ENCODE measurements at places on chromosomes 2 and 18.

GRCh38 chr2:10132043-10132575 lies 9.6 kb downstream of the RRM2 start:
- DNase-seq, result no peak
- H3K27ac ChIP-seq, result no peak overlapping the region
- no peaks in the 10 kb centered on the region for H3K27me3 ChIP-seq
- H3K4me3 ChIP-seq, result no peak overlapping the region

DNA sequence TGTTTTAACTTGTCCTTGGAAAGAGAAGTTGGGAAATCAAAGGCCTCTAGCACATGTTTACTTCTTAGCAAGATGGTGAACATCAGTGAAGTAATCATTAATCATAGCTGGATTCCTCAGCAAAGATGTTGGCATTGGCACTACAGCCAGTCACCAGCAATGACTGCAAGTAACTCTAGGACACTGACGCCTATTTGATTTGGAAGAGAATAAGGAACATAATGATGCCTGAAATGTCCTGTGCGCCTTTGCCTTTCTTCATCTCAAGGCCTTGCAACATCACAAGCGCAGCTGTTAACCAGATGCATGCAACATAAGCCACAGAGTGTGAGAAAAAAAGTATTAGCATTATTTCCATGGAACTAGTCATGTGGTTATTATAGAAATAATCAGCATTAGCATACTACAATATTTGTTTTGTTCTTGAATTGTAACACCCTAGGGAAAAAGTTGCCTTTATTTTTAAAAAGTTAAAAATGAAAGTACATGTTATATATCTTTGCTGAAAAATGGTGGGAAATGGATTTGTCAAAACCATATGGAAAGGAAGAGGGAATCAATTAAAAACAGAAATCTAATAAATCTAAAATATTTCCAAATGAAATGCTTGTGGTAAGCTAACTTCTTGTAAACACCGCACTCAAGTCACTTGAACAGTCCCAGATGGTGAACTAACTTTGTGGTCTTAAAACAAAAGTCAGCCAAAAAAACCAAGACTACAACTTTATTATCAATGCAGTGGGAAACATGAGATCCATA lies 55.6 kb downstream of the THADA start:
- H3K36me3 ChIP-seq, result no peaks in the 10 kb centered on the region
- DNase-seq, result no peak
- H3K4me3 ChIP-seq, result no peak overlapping the region
- H3K27ac ChIP-seq, result no peak overlapping the region
- no peaks in the 10 kb centered on the region for H3K27me3 ChIP-seq

DNA sequence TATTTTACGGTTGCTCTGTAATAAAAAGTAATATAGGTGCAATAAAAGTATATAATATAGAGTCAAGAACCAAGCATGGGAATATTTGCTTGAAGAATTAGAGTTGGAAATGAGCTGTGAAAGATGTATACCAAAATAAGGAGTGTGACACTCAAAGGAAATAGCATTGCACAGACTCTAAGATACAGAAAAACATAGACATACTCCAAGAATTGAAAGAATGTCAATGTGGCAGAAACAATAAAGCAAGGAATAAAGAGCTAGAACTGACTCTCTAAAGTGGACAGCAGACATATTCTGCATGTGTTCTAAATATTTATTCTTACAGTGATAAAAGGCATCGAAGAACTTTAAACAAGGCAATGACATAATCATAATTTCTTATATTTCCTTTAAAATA lies 561.1 kb upstream of the SETBP1 start:
- H3K27ac ChIP-seq, result no peak overlapping the region
- H3K27me3 ChIP-seq, result no peaks in the 10 kb centered on the region
- no peaks in the 10 kb centered on the region for H3K4me1 ChIP-seq
- DNase-seq, result no peak
- no peaks in the 10 kb centered on the region for H3K36me3 ChIP-seq

DNA sequence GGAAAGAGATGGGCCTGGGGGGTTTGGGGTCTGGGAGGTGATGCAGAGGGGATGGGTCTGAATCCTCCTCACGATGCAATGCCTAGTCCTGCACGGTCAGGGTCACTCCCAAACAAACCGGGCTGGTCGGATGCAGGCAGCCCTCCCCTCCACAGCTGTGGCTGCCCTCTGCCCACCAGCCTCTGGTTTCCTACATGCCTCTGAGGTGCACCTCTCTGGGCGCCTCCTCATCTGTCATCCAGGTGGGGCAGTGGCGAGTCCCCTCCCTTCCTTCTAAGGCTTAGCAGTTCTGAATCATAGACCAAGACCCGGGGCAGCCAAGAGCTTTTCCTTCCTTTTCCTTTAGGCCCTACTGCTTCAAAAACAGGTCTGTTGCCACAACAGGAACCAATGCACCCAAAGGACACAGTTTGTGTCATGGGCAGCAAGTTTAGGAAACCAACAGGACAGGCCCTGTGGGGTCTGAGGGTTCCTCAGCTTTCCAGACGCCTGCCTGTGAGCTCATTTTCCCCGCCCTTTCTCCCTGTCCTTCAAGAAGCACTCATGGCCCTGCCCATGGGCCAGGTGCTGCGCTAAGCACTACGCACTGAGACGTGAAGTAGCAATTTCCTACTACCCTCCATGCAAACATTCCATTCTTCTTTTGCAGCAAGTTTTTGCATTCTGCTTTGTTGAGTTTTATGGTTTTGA lies 6.5 kb upstream of the MAL start:
- no peak overlapping the region for H3K4me3 ChIP-seq
- peaks cover 4% of the 10 kb centered on the region for H3K27me3 ChIP-seq
- H3K4me1 ChIP-seq, result no peaks in the 10 kb centered on the region
- no peak for DNase-seq
- no peaks in the 10 kb centered on the region for H3K36me3 ChIP-seq

GRCh38 chr2:78780256-78780655 lies 245.2 kb upstream of the REG3G start:
- H3K27ac ChIP-seq, result peak overlapping the region; percentile 54
- DNase-seq, result peak; percentile 30
- no peaks in the 10 kb centered on the region for H3K36me3 ChIP-seq
- H3K4me1 ChIP-seq, result peaks cover 6% of the 10 kb centered on the region

GRCh38 chr18:23784832-23785245 lies 95.6 kb downstream of the LAMA3 start:
- no peaks in the 10 kb centered on the region for H3K4me1 ChIP-seq
- DNase-seq, result peak; percentile 44
- no peak overlapping the region for H3K4me3 ChIP-seq

- no peaks in the 10 kb centered on the region for H3K36me3 ChIP-seq
- no peak overlapping the region for H3K4me3 ChIP-seq
- no peak for DNase-seq
- H3K27ac ChIP-seq, result no peak overlapping the region
Measured at GRCh38 chr2:525611-526010, 151.6 kb downstream of the TMEM18 start.

DNA sequence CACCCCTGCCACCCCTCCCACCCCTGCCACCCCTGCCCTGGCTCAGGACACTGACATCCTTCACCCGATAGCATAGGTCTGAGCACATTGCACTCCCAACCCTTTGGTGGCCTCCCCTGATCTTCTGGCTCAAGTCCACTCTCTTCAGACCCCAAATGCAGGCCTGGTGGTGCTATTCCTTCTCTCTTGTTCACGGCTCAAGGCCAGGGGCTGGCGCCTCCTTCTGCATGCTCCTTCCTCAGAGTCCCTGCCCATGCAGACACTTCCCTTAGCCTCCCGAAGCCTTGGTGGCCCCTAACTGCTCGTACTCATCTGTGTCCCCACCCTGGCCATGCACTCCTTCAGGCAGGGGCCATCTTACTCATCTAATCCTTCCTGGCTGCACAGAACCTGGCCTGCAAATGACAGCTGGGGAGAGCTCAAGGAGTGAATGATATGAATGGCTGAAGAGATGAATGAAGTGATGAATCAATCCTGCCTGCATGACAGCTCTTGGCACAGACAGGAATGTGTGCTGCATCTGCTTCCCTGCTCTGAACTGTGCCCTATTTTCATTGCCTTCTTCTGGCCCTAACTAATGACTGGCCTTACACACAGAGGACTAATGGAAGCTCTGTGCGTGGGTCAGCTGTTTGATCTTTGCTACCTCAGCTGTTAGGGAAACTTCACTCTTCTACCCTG lies 290.8 kb downstream of the DYSF start:
- no peak for DNase-seq
- H3K4me3 ChIP-seq, result no peak overlapping the region
- H3K4me1 ChIP-seq, result peaks cover 21% of the 10 kb centered on the region
- no peaks in the 10 kb centered on the region for H3K36me3 ChIP-seq
- no peaks in the 10 kb centered on the region for H3K27me3 ChIP-seq

DNA sequence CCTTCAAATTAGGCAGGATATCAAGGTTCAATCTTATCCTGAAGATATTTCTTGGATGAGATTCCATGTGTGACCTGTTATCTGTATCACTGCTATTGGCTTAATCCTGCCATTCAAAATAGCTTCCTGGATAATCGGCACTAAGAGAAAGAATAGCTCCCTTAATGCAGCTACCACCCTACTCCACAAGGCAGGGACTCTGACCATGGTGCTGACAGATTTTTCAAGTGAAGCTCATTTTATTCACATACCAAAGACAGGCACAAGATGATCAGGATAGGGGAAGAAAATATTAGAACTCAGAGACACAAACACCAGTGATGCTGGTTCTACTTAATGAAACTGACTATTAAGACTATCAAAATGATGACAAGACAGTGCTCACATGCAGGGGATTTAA lies 74.9 kb downstream of the ORC4 start:
- H3K36me3 ChIP-seq, result peaks cover 11% of the 10 kb centered on the region
- H3K4me1 ChIP-seq, result no peaks in the 10 kb centered on the region
- H3K27ac ChIP-seq, result no peak overlapping the region
- no peaks in the 10 kb centered on the region for H3K27me3 ChIP-seq
- H3K4me3 ChIP-seq, result no peak overlapping the region

DNA sequence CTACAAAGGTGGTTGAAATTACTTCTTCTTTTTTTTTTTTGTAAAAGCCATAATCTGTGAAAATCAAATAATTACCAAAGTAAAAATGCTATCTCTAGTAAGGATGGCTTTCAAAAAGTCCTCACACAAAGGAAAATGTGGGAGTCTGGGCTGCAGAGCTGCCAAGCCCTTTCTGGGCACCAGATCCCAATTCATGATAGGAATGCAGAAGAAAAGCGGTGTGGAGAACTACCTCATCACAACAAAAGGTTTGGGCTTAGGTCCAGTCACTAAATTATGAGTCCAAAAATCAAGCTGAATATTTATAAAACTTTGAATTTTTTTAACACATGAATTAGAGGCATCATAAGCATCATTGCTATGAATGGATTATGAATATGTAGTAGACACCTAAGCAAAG lies 30.8 kb upstream of the EPHA4 start:
- H3K27ac ChIP-seq, result no peak overlapping the region
- no peaks in the 10 kb centered on the region for H3K4me1 ChIP-seq
- H3K27me3 ChIP-seq, result no peaks in the 10 kb centered on the region
- DNase-seq, result no peak
- H3K4me3 ChIP-seq, result no peak overlapping the region

DNA sequence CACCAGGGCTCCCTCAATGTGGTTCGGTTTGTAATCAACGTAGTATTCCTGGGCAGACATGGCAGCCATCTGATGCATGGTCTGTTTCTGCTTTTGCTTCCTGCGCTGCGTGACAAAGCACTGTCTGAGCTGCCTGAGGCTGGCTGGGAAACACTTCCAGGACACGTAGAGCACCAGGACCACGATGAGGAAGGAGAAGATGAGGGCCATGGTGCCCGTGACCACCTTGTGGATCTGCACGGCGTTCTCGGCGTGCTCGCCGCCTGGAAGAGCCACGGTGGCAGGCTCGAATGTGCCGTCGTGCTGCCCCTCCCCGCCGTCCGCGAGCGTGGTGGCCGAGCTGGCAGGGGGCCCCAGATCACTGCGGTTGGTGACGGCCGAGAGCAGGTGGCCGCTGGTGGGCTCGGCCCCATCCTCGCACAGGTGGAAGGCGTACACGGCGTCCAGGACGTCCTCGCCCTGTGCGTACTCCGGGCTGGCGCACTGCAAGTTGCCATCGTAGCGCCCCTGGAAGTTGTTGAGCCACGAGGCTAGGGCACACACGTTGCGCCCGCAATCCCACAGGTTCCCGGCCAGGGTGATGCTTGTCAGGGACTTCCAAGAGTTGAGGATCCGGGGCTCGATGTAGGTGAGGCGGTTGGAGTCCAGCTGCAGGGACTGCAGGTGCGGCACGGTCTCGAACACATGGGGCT lies 2.1 kb downstream of the LRRTM1 start:
- H3K4me3 ChIP-seq, result no peak overlapping the region
- no peak overlapping the region for H3K27ac ChIP-seq
- no peaks in the 10 kb centered on the region for H3K36me3 ChIP-seq
- no peak for DNase-seq
- H3K4me1 ChIP-seq, result no peaks in the 10 kb centered on the region
- H3K27me3 ChIP-seq, result no peaks in the 10 kb centered on the region

GRCh38 chr2:118122594-118123281 lies 34.5 kb downstream of the INSIG2 start:
- H3K36me3 ChIP-seq, result no peaks in the 10 kb centered on the region
- no peaks in the 10 kb centered on the region for H3K27me3 ChIP-seq
- H3K4me3 ChIP-seq, result no peak overlapping the region
- no peak for DNase-seq

- no peak overlapping the region for H3K27ac ChIP-seq
- H3K4me3 ChIP-seq, result no peak overlapping the region
- peaks cover 39% of the 10 kb centered on the region for H3K36me3 ChIP-seq
Measured at GRCh38 chr2:25806941-25807340, 71.3 kb downstream of the ASXL2 start.

GRCh38 chr2:152558158-152558984 lies 158.9 kb downstream of the PRPF40A start:
- peaks cover 20% of the 10 kb centered on the region for H3K4me1 ChIP-seq
- peaks cover 2% of the 10 kb centered on the region for H3K36me3 ChIP-seq
- peak overlapping the region; percentile 9 for H3K4me3 ChIP-seq
- DNase-seq, result peak; percentile 83

GRCh38 chr2:165522719-165523118 lies 53.2 kb downstream of the CSRNP3 start:
- DNase-seq, result peak; percentile 20
- no peaks in the 10 kb centered on the region for H3K27me3 ChIP-seq
- no peak overlapping the region for H3K4me3 ChIP-seq
- no peaks in the 10 kb centered on the region for H3K4me1 ChIP-seq
- no peak overlapping the region for H3K27ac ChIP-seq

- no peak overlapping the region for H3K4me3 ChIP-seq
- peak; percentile 43 for DNase-seq
- no peaks in the 10 kb centered on the region for H3K27me3 ChIP-seq
Measured at GRCh38 chr18:686339-687111, 25.9 kb downstream of the ENOSF1 start.

DNA sequence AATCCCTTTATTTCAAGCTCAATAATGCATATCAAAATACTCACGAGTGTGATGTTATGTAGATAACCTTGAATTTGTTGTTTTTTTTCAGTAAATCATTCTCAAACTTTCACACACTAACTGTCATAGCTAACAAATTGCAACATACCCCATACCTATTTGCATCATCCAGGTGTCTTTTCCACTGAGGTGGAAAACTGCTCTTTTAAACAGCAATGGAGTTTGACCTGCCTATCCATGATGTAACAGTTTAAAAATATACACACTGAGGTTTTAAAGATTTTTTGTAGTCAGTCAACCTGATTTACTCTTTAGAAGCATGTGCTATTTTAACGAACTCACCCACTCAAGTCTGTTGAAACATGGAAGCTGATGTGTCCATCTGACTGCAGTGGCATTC lies 298.7 kb downstream of the RND3 start:
- no peaks in the 10 kb centered on the region for H3K27me3 ChIP-seq
- no peak for DNase-seq
- H3K4me1 ChIP-seq, result peaks cover 2% of the 10 kb centered on the region

- H3K27me3 ChIP-seq, result no peaks in the 10 kb centered on the region
- DNase-seq, result no peak
- no peak overlapping the region for H3K27ac ChIP-seq
- H3K36me3 ChIP-seq, result no peaks in the 10 kb centered on the region
- H3K4me3 ChIP-seq, result no peak overlapping the region
Measured at GRCh38 chr2:9201185-9201891, 5.3 kb upstream of the ASAP2 start.

All from SJCRH30 (cell line).